T-helper 9 cell (primary cell): ENCODE measurements at places on chromosomes 2 and 18.

DNA sequence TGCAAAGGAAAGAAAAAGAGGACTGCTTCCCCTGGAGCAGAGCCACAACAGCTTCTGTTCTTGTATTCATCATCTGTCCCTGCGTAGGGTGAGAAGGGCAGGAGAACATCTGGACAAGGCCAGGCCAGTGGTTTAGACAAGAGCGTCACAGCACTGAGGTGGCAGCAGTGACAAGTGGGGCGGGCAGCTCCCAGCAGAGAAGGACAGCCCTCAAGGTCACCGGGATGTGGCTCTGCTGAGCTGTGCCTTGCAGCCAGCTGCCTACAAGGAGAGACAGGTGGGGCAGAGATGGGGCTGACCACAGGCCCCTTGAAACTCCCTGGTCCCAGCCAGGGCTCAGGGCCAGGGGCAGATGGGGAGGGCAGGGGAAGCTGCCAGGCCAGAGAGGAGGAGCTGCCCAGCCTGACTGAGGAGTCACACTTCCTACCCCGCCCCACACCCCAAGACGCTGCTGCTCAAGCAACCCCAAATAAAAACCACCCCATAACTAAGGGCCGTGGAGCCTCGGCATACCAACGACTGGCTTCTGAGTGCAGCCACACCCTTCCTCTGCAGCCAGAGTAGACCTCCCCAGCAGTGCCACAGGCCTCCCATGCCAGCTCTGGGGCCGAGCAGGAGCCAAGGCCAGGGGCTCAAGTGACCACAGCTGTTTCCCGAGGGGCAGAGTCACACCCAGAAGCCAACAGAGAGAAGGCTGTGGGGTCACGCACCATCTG, 5.4 kb downstream of the RAB11FIP5 start:
- no peak for DNase-seq

DNA sequence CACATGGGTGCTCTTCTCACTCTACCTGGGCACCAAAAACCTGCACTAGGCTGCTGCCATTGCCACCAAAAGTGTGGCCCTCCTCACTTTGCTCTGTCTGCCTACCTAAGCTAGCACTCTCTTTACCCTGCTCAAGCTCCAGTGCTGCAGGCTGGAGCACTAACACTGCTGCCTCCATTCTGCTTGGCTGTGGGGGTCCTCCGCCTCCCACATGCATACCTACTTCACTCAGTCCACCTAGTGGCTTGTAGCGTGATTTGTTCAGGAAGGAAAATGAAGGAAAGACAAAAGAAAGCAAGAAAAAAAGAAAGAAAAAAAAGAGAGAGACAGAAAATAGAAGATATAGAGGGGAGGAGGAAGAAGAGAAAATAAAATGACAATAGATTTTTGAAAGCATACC, 1339.4 kb upstream of the CHAC2 start:
- DNase-seq = no peak

GRCh38 chr2:5939553-5939952, 247.4 kb downstream of the SOX11 start:
- no peak for DNase-seq

GRCh38 chr2:200095436-200095835, 140.1 kb downstream of the MAIP1 start:
- no peak for DNase-seq

- DNase-seq = no peak
Observed at GRCh38 chr2:120481446-120482194, 135.7 kb downstream of the INHBB start.

DNA sequence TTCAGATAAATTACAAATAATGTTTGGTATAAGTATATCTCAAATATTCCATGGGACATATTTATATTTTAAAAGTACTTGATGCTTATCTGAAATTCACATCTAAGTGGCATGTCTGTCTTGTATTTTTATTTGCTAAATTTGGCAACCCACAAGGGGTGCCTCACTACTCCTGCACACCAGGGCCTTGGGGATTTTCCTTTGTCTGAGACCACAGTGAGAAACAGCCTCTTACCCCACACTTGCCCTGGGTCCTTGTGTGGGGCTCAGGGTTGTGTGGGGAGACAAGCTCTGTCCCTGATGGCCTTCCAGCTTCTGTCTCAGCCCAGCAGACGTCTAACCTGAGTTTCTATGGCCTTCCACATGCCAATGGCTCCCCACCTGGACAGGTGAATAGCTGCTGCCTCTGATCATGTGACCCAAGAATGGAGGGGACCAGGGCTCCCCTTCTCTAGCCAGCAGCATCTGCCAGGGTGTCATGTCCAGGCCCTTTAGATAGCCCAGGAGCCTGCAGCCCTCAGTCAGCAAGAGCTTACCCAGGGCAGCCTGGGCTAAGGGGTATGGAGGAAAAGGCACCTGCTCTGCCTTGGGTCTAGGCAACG, 49.5 kb upstream of the MRPL33 start:
- no peak for DNase-seq

DNA sequence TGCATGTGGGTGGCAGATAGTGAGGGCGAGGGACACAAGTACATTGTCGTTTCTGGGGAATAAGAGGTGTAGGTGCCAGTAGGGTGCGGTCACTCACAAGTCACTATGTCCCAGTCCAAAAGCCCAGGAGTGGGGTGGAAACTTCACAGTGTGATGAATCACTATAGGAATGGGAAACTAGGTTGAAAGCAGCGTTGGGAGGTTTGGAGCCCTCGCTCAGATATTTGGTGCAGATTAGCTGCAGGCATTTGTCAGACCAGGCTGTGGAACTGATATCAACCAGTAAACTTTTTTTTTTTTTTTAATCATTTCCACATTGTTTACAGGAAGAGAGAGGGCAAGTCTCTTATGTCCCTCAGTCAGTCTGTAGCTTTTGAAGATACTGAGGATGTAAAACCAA, 121.8 kb downstream of the CERS6 start:
- DNase-seq = no peak

GRCh38 chr2:86016581-86016980, 89.1 kb downstream of the POLR1A start:
- DNase-seq = no peak

- no peak for DNase-seq
Observed at GRCh38 chr2:188808947-188809355, 165.2 kb upstream of the COL3A1 start.

GRCh38 chr2:144509879-144510221, 10.1 kb downstream of the ZEB2 start:
- no peak for DNase-seq

DNA sequence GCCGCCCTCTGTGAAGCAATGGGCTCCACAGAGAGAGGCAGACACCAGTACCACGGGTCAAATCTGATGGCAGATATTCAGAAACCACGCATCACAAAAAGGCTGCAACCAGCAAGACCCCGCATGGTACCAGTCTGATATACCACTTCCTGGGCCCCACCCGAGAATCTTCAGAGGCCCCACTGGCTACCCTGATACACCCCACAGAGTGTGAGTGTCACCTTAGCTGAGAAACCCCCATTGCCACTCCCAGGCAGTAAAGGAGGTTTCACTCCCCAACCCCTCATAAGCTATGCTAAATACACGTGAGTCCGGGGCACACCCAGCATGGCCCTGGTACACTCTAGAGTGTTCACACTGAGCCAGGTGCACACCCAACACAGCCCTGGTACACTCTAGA, 160.0 kb downstream of the EIPR1 start:
- DNase-seq = no peak

- DNase-seq = no peak
Observed at GRCh38 chr2:226934546-226935201, 98.8 kb downstream of the RHBDD1 start.

- DNase-seq = no peak
Observed at GRCh38 chr18:27715751-27716150, 461.2 kb downstream of the CDH2 start.

DNA sequence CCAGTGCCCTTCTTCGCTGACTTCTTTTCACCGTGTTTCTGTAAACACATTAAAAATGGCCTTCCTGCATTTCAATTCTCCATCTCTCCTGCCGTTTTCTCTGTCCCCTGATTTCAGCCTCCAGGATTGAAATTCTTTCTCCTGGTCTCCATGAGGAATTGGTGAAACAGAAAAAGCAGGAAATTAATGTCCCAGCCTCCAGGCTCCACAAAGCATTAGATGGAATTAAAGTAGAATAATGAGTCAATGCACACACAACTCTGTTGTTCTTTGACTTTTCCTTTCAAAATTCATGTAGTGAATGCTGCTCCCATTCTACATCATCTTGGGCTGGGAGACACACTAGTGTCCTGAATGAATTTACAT, 209.5 kb downstream of the KLHL29 start:
- no peak for DNase-seq

GRCh38 chr2:16338026-16338425, 327.6 kb downstream of the CYRIA start:
- DNase-seq = no peak

GRCh38 chr2:233794128-233794658, 16.1 kb downstream of the MROH2A start:
- DNase-seq = no peak
